Activated CD4-positive, CD25-positive, alpha-beta regulatory T cell treated with anti-CD3 and anti-CD28 coated beads, Interleukin-2, amount 50 U/mL, for 16 hours (primary cell): ENCODE measurements at places on chromosomes 12 and 14.

DNA sequence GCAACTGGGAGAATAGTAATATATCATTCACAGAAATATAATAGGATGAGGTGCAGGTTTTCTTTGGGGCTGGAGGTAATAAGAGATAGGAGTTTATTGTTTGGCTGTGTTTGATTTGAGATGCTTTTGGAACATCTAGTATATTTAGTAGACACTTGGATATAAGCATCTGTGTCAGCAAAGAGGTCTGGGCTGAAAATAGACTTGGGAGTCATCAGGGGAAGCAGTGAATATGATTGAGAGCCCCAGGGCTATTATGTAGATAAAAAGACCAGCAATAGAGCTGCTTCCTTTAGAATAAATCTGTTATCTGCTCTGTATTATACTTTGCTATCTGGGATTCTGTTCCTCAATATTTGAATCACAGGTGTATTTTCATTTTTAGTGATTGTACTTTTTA is 36.6 kb downstream of the SPATA7 start:
- DNase-seq: no peak

DNA sequence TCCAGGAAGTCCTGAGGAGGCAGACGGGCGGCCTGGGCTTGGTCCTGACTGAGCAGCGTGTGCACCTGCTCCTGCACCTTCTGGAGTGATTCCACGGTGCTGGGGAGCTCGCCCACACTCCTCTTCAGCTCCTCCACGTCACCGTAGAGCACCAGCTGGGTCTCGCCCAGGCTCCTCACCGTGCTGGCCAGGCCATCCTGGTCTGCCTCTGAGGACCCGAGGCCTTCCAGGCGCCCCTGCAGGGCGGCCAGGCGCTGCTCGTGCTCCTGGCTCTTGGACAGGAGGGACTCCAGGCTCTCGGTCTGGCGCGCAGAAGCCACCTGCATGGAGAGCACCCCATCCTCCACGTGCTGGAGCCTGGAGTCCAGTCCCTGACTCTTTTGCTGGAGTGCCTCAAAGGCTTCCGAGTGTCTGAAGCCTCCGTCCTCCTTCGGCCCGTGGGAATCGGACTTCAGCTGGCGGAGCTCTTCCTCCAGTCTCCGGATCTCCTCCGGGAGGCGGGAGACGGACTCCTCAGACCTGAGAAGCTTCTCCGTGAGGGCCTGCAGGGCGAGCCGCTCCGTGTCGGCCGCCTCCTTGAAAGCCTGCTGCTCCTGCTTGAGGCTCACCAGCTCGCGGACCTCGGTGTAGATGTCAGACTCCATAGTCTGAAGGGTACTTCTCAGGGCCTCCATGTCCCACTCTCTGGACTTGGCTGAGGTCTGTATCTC is 8.4 kb downstream of the CKAP4 start:
- DNase-seq: no peak

- no peak for DNase-seq
Observed at GRCh38 chr14:87199381-87199780, 793.6 kb downstream of the GALC start.

DNA sequence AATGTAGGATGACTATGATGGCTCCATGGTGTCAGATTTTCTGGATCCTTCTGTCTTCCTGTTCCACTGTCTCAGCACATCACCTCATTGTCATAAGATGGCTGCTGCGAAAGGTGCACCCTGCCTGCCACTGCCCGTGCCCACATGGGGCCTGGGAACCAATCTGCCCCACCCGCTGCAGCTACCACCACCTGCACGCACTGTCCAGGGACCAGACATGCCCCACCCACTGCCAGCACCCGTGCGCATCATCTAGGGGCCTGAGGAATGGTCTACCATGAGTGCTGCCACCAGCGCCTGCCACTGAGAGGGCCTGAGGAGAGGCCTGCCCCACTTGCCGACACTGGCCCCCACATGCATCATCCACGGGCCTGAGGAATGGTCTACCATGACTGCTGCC is 23.8 kb downstream of the CYP46A1 start:
- DNase-seq: no peak

DNA sequence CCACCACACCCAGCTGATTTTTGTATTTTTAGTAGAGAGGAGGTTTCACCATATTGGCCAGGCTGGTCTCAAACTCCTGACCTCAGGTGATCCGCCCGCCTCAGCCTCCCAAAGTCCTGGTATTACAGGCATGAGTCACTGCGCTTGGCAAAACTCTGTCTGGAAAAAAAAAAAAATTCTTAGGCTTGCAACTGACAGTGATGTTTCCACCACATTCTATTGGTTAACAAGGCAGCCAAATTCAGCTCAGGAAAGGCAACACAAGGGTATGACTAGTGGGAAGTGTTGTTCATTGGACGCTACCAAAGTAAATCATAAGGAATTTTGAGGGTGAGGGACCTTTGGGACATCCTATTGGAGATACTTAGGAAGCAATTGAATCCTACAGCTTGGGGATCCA is 2.9 kb upstream of the SBNO1 start:
- DNase-seq: no peak

DNA sequence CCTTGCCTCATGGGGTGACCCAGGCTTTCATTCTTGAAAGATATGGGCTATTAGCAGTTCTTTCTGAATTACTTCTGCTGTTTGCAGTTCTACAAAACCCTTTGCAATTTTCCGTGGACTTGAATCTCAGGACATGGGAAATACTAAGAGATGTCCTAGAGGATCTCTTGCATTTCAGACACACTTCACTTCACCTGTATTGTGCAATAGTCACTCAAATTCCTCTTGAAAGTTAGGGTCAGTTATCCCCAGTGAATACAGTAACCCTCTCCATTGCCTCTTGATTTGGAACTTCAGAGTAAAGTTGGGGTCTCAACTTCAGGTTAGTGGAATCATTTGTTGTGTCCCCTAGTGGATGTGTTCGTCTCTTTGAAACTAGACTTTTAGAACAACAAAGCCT is 31.8 kb downstream of the YLPM1 start:
- DNase-seq: no peak

DNA sequence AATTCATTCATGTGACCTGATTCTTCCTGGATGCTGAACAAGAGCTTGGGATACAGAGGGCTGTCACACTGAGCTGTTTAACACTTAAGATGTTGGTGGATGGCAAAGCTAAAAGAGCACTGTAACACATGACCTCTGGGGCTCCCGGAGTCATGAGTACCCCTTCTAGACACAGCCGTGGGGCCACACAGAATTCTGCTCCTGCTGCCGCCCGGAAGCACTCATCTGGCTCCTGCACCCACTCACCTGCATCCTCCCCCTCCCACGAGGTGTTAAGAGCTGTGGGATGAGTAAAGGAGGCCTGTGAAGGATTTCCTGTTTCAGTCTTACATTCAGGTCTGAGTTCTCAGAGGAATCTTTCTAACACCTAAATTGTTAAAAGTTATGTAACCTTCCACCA is 78.0 kb upstream of the SSTR1 start:
- no peak for DNase-seq
